ENCODE measurements at places on chromosomes 5 and 9.

DNA sequence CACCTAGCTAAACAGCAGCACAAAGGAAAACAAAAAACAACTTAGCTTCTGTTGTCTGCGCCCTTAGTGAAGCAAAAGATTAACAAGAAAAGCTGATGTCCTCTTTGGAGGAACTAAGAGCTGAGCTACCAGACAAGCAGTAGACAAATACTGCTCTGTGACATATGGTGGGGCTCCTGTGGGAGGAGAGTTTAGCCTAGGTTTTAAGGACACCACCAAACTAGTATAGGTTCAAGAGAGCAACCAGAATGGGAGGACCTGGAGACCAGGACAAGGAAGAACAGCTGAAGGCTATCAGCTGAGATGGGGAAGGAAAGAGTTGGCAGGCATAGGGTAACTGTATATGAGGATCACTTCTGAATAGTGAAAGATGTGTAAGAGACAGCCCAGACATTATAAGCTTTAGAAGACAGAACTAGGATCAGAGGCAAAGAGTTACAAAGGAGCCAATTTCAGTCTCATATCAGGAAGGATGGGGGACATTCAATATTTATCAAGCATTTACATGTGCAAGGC lies 27.2 kb downstream of the FBXW2 start:
- no peak for DNase-seq

DNA sequence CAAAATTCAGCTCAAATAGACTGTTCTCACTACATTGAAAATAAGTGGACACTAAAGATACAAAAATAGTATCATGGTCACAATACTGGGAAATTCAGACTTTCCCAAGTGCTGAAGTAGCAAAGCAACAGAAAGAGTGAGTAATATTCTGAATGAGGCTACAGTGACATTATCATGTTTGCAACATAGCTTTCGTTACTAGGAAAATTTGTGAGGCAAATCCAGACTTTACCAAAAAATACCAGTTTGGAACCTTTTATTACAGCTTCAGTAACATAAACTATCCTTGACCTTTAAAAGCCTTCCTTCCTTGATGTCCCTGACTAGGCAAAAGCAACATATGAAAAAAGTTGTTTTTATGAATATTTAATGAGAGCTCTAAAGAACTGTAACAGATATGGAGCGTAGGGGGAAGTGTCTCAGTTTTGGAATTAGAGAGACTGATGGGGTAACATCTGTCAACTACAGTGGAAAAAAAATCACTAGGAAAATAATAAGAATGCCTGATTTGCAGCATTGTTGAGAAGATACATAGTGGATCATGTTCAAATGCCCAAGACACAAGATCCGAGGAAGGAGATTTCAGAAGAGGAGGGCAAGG lies 312.9 kb downstream of the ADGRV1 start:
- DNase-seq, result no peak

GRCh38 chr5:77095189-77095588 lies 8.1 kb upstream of the ZBED3 start:
- no peak for DNase-seq

DNA sequence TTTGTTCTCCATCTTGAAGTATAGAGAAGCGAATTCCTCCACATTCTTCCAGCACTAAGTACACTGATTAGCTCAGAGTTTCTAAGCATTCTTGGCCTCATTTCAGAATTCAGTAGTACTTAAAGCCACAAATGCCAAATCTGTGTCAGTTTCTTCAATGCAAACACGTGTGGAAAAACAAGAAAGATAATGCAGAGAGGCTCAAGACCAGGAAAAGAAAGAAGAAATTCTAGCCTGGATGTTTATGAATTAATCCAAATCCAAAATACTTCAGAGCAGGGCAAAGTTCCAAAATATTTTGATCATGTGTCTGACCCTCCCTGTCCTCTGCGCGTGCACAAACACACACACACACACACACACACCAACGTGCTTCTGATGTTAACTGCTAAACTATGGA lies 457.6 kb downstream of the SLCO4C1 start:
- no peak for DNase-seq

- no peak for DNase-seq
These were observed 18.1 kb downstream of the LARS1 start for GRCh38 chr5:146164382-146164781.

DNA sequence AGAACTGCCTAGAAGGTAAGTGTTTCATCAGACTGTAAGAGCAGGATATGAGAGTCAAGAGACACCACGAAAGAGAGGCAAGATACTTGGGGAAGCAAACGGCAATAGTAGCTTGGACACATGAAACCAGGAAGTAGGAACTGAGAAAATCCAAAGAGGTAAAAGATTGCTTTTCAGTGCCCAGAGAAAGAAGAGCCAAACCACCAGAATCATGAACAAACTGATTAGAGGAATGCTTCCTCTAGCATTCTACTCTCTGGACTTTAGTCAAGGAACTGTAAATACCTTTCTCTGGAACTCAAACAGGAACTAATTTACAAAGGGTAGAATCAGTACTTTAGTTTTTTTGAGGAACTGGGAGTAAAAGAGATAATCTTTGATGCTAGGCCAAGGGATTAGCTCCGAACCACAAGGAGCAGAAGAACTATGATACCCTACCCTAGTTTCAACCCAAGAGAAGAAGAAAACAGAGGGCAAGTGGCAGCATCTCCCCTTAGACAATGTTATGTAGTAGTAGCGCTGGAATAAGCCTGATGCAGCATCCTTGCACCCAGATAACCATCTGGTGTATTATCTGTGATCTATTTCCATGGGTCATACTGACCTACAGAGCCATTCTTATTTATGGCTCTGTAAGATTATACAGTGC lies 41.3 kb downstream of the EFCAB9 start:
- no peak for DNase-seq

DNA sequence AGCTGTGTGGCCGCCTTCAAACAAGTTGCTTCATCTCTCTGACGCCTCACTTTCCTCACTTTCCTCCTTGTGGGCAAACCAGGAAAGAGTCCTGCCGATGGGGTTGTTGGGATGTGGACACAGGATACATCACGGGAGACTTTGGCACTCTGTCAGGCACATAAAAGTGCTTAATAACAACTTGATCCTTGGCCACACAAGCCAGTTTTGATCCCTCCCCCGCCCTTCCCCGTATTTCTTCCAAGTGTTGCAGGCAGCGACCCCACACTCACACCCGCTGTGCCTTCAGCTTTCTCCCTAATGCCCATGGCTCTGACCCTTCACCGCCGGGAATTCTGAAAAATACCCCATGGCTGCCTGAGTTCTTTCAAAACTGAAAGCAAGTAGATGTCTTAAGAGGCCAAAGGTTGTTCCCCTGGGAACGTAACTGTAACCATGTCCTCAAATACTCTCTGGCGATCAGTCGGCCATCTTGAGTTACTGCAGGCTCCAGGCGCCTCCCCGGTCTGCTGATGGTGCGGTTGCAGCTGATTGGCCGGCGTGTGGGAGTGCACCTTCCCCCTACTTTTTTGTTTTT lies 59.8 kb downstream of the ARHGEF37 start:
- DNase-seq, result no peak

GRCh38 chr5:42429694-42430093 lies 6.5 kb downstream of the GHR start:
- no peak for DNase-seq

GRCh38 chr5:171702135-171702770 lies 83.4 kb upstream of the SMIM23 start:
- no peak for DNase-seq

DNA sequence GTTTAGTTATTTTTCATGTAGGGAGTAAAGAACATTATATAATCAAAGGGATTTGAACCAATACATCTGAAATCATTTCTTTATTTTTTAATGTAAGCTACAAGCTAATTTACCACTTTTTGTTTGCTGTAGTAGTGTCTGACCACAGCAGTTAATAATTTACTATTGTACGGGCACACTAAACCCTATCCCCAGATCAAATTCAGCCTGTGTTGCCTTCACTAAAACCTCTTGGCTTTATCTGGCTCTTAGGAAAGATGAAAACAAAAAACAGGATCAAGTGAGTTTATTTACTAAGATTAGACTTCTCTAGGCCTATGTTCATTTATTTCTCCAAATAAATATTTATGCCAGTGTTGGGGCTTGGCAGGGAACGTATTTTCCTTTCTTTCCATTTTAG lies 384.1 kb downstream of the EBF1 start:
- no peak for DNase-seq
